ENCODE measurements at places on chromosomes 12 and 14.

- DNase-seq, result no peak
Observed at GRCh38 chr14:76381817-76382494, 6.0 kb downstream of the ESRRB start.

GRCh38 chr12:46892887-46893286 is 67.1 kb upstream of the SLC38A4 start:
- no peak for DNase-seq

GRCh38 chr12:104288635-104289274 is 14.8 kb upstream of the EID3 start:
- peak; percentile 75 for DNase-seq

DNA sequence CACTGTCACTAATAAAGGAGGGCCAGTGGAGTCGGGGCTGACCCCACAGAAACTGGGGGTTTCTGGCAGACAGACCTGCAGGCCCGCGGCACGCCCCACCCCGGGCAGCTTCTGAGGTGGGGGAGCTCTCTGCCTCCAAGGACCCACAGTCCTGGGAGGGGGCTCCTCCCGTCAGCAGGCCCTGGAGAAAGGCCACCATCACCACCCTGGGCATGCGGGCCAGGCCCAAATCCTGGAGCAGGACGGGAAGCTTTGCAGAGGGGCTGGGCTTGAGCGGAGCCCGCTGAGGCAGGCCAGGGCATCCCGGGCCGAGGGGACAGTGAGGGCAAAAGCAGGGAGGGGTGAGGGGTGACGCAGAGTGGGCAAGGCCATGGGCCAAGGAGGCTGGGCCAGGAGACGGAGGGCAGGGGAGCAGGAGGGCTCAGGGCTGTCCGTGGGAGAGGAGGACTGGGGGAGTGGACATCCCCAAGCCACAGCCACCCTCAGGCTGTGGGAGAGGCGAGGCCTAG is 11.1 kb upstream of the GPR132 start:
- DNase-seq, result no peak

DNA sequence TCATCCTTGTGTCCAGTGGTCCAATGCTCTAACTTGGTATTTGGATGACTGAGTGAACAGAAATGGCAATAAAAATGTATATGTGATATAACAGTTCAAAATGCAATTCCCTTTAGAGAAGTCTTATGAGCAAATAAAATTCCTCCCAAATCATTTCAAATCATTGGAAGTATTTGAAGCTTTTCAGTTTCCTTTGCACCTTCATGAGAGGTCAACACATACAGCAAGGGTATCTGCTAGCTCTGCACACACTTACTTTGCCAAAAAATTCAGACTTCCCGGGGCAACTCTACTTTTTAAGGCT is 423.7 kb downstream of the ATP23 start:
- no peak for DNase-seq

DNA sequence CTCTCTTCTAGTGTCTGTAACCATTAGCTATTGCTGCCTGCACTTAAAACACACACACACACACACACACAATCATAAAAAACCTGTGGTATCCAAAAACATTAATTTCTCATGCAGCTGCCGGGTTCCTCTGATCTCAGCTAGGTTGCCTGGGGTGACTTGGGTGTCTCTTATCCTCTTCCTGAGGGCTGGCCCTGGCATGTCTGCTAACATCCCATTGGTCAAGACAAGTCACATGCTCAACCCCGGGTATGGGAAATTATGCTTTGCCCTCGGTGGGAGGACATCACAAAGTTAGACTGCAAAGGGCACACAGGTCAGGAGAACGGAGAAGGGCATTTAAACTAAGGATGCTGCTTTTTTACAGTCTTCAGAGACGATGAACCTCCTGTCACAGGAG is 55.7 kb downstream of the TRPV4 start:
- peak; percentile 33 for DNase-seq

- no peak for DNase-seq
Observed at GRCh38 chr14:87864356-87865270, 128.4 kb downstream of the GALC start.

DNA sequence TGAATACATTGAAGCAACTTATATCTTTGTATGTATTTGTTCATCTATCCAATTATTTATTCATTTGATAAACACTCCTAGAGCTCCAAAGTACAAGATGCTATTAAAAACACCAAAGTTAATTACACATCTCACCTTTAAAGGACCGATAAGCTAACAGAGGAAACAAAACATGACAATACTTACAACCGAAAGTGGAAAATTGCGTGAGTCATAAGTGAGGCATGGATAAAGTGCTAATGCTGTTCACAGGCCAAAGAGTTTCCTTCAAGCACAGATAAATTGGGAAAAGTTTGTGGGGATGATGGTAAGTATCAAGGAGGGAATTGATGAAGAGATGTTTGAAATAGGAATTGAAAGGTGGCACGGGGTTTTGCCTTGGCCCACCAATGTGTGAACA is 172.8 kb upstream of the KITLG start:
- no peak for DNase-seq

GRCh38 chr12:82638324-82638723 is 48.4 kb upstream of the TMTC2 start:
- DNase-seq, result no peak

DNA sequence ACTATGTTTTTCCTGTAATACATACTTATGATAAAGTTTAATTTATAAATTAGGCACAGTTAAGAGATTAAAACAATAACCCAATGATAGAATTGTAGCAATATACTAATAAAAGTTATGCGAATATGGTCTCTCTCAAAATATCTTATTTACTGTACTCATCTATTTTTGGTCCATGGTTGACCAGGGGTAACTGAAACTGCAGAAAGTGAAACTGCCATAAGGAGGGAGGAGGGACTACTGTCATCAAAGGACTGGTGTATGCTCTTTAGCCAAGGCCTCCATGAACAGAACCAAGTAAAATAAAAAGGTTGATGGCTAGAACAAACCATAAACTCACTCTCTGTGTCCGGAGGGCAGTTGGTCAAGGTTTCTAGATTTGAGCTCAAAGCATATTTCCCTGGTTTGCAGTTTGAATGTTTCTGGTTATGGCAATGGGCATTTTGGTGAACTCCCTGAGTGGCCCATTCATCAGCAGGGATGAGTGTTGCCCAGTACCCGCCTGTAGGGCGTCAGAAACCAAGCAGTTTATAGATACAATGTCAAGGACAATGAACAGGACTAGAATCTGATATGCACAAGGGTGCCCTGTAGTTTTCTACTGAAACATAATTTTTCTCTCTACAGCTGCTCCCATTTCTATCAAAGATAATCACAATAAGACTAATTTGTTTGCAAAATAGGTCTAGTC is 19.8 kb downstream of the LEMD3 start:
- no peak for DNase-seq

GRCh38 chr12:49990273-49990672 is 17.5 kb downstream of the AQP6 start:
- no peak for DNase-seq

DNA sequence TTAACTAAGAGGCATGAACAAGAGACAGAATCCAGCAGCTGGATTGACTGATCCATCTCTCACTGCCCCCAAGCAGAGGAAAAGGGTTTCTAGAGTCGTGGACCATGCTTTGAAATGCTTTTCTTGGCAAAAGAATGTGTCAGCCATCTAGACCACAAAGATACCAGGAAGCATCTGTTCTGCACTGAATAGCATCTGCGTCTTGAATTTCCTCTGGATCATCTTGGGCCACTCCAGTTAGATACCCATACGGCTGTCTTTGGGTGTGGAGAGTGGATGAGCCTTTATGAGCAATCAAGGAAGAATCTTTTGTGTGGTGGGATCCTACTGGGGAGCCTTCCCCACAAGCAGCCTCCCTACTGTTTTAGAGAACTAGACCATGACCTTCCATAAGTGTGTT is 16.0 kb upstream of the RFX4 start:
- DNase-seq, result no peak

DNA sequence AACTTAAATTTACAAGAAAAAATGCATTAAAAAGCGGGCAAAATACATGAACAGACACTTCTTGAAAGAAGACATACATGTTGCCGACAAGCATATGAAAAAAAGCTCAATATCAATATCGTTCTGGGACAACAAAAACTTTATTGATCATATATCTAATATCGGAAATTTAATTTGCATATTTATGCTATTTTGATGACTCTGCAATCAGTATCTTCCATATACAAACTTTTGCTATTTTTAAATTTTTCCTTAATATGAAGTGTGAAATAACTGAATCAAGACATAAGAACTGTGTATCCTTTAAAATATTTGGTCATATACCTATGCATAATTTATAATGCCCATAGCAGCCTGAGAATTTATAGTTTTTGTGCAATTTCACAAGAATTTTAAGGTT is 224.6 kb downstream of the ALX1 start:
- no peak for DNase-seq

- DNase-seq, result no peak
Observed at GRCh38 chr12:112843287-112843686, 51.7 kb downstream of the RPH3A start.

GRCh38 chr12:94445662-94446061 is 14.0 kb downstream of the CEP83 start:
- DNase-seq, result no peak

- DNase-seq, result no peak
Observed at GRCh38 chr12:48995086-48995879, 3.9 kb downstream of the DDN start.

DNA sequence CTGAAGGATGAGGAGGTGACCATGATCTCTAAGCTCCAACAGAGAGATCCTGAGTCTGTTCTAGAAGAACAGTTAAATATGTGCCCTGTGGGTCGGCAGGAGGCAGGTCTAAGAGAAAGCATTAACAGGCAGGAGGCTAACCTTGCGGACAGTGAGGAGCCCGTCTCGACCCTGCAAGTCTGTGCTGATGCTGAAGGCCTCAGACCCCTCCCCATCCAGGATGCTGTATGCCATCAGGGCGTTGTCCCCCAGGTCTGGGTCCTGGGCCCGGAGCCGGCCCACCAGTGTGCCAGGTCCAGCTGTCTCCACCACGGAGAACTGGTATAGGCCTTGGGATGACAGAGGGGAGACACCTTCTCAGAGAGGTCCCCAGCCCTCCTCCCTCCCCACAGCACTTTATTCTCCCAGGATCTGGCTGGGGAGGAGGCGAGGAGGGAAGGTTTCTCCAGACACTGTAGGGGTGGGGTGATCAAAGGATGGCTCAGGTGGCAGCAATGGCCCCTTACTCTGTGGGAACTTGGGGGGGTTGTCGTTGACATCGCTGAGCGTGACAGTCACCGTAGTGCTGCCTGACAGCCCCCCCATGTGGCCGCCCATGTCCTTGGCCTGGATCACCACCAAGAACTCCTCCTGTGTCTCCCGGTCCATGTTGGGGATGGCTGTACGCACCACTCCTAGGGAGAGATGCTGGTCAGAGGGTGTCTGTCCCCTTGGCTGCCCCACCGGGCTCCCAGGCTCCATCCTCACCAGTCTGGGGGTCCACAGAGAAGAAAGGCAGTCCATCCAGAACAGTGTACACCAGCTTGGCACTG is 3.1 kb downstream of the CDH24 start:
- no peak for DNase-seq

GRCh38 chr12:27578689-27579372 is 54.8 kb downstream of the PPFIBP1 start:
- no peak for DNase-seq

GRCh38 chr12:110690127-110690430 is 1.2 kb upstream of the HVCN1 start:
- no peak for DNase-seq

- no peak for DNase-seq
Observed at GRCh38 chr12:68263366-68263765, 10.0 kb upstream of the IL22 start.

DNA sequence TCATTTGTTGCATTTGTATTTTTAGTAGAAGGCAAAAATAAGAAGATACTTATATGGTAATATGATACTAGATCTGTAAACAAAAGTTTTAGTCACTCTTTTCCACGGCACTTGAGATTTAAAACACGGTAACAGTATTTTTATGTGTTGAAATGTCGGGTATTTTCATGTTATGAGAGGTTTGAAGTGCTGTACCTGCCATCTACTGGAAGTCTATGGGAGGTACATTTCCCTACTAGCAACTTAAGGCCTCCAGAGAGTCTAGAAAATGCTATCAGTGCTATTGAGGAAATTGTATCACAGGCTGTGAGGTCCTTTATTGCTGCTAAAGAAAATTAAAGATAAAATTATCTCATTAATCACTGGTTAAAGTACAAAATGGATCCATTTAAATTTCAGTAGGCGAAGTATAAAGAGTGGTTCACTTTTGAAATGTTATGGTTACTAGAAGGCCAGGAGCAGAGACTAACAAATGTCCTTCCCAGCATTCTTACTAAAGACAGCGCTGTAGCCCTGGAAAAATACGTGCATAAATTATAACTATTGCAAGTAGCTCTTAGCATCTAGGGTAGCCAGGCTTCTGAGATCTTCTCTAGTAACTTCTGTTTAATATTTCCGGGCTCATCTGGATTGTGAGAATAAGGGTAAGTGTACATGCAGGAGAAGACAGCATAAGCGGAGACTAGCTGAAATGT is 77.6 kb upstream of the PRKD1 start:
- DNase-seq, result peak; percentile 2

DNA sequence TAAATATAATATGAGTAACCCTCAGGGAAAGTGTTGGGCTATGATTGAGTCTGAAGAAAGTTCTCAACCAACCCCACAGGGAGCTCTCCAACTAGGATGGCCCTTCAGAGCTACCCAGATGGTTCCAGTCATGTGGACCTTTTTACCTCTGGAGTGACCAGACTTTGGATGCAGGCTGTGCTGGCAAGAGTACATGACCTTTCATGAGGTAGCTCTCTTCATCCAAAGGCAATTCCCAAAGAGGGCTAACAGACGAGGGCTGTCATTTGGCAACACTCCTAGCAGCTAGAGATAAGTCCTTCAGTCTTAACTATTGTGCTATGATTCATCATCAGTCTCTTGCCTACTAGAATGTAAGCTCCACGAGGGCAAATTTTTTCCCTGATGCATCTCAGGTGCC is 75.4 kb downstream of the DUSP6 start:
- no peak for DNase-seq

DNA sequence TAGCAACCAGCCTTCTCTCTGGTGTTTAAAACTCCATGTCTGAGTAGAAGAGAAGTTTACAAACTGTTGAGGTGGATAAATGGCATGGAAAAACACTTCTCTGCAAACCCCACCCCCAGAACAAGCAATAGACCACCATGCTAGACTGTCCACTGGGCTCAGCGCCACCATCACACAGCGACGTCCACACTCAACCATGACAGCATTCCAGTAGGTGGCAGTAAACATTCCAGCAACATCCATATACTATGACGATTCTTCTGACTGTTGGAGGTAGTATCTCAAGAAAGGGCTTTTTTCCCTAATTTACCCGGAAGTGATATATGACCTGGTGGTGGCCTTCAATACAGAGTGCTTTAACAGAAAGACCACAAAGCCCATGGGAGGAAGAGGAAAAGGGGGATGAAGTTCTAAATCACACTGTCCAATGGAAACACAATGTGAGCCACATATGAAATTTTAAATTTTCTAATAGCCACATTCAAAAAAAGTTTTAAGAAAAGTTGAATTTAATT is 152.2 kb downstream of the SLC15A4 start:
- DNase-seq, result no peak

DNA sequence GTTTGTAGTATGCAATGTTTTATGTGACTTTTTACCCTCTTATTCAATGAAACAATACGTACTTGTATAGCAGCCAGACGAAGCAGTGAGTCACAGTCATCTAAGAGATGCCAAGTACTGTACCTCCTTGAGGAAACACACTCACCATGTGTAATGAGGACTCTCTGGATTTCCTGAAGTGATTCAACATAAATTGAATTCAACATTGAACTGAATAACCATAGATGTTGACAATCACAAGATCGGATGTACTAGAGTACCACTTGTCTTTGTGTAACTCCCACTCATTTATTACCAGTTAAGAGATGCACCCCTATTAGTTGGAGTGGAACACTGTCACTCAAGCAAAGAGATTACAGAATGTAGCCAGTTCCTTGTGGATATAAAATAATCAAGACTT is 175.2 kb upstream of the HMGA2 start:
- no peak for DNase-seq

GRCh38 chr14:22305607-22306006 is 283.4 kb downstream of the DAD1 start:
- DNase-seq, result no peak
